ENCODE measurements at places on chromosomes 2 and 18.

- no peak for DNase-seq
Measured at GRCh38 chr2:8455236-8456150, 226.4 kb upstream of the ID2 start.

DNA sequence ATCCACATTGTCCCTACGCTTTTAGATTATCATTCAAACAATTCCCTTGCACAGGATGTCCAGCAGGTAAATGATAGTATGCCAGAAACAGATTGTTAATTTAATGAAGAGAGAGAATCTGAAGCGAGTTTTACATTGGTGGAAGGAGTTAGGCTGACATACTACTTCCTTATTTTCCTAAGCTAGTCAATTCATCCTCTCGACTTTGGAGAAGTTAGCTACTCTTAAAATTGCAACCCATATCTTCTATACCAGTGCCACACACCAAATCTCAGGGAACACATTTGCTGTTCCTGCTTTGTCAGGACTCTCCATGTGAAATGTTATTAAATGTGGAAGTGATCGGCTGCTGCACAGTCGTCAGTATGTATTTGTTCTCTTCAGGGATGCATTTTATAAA lies 249.2 kb downstream of the NAPG start:
- DNase-seq = no peak

GRCh38 chr2:108145557-108146326 lies 94.0 kb upstream of the SULT1C3 start:
- no peak for DNase-seq

GRCh38 chr2:126467367-126468054 lies 188.4 kb upstream of the GYPC start:
- no peak for DNase-seq

- no peak for DNase-seq
Measured at GRCh38 chr2:33521791-33522281, 45.4 kb downstream of the RASGRP3 start.

GRCh38 chr18:39348757-39349156 lies 1783.2 kb upstream of the CELF4 start:
- DNase-seq = no peak

DNA sequence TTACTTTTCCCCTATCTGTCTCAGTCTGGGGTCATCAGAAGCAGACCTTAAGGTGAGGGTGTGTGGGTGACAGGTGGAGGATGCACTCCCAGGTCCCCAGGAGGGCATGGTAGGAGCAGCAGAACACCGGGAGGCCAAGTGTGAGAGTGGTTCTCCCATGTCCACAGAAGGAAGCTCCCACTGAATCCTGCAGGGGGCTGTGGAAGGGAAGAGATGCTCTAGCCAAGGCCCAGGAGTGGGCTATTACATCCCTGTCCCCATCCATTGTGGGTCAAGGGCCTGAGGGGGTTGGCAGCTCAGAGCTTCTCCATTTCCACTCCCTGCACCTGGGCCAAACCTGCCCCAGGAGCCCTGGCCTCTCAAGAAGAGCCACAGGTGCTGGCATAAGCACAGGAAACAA lies 86.4 kb upstream of the KCNE4 start:
- DNase-seq = no peak

- DNase-seq = no peak
Measured at GRCh38 chr18:22286585-22286984, 117.2 kb downstream of the GATA6 start.

- no peak for DNase-seq
Measured at GRCh38 chr2:216059233-216059834, 22.3 kb downstream of the PECR start.

DNA sequence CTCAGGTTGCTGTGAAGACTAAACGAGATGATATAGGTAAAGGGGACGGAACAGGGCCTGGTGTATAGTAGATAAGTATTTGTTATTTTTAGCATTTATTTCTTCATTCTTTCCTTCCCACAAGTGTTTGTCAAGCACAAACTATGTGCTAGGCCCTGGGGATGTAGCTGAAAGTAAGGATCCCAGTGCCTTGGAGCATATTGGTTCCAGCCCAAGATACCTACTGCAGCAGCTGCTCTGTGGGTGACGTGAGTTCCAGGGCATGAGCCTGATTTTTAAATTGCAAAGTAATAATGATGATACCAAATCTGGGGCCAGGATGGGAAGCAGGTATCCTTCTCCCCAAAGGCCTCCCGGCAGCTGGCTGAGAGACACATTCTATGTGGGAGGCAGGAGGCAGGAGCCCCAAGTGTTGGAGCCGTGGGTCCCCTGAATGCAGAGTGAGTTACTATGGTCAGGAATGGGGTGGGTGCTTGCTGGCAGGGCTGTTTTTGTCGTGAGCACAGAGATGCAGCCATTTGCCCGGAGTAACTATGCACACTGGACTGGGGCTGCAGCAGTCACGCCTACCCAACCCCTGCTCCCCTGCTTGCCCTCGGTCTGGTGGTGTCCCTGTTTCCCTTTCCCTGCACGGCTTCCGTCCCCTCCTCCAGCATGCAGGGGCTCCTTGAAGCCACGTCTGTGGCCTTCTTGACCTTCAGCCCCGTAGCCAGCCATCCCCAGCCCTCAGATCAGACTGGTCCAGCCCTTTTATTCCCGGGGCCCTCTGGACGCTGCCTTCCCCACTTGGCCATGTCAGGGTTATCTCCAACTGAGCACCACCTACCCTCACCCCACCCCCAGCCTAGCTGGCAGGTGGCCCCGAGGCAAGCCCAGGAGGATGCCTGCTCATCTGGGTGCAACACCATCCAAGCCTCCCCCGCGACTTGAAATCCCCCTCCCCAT lies 52.4 kb downstream of the INHBB start:
- no peak for DNase-seq

GRCh38 chr2:160428405-160428763 lies 65.2 kb downstream of the RBMS1 start:
- no peak for DNase-seq

DNA sequence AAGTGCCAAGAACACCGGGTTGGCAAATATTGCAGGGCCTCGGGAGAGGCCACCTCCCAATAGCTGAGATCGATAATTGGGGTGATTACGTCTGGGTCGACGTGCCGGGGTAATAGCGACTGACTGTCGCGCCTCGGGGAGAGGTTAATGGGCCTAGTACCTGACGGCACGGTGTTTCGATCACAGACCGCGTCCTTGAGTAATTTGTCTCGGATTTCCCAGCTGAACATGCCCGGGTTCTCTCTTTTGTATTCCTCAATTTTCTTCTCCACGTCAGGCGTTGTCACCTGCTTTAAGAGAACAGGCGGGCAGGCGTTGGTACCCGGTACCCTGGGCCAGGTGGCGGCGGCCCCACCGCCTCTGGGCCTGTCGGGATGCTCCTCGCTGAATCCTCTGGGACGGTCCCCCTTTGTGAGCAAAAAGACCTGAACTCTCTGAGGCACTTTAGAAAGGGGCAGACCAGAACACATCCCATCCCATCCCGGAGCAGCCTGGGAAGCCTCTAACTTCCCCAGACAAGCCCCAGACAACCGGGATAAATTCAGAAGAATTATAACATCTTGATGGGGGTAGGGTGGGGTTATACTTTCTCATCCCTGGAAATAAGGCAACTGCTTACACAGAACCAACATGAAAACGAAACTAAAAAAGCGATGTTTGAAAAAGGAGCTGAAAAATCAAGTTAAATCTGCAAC lies 3.3 kb downstream of the PAX3 start:
- DNase-seq = no peak

DNA sequence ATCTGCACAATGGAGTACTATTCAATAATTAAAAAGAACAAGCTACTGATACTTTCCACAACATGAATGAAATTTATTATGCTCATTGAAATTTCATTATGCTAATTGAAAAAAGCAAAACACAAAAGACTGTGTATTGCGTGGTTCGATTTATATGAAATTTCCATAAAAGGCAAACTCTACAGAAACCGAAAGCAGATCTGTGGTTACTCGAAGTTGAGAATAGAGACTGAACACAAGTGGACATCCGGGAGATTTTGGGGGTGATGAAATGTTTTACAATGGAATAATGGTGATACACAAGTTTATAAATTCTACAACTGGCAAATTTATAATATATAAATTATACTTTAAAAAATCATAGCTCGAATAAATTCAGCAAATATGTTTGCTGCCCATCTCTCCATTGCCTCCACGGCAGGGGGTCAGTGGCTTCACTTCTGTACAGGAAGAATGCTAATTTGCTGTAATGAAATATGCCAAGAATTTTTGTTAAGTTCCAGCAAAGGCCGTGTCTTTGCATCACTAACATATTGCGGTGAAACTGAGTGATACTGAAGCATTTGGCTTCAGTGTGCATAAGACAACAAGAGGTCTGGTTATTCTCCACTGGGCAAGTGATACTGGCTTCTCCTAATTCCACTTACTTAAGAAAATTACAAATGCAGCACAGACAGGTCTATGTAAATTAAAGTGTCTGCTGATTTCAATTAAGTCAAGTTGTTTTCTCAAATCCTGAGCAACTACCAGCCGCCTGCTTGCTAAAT lies 96.7 kb downstream of the TMEM163 start:
- DNase-seq = no peak

- no peak for DNase-seq
Measured at GRCh38 chr2:206716623-206717022, 1.6 kb downstream of the DYTN start.

DNA sequence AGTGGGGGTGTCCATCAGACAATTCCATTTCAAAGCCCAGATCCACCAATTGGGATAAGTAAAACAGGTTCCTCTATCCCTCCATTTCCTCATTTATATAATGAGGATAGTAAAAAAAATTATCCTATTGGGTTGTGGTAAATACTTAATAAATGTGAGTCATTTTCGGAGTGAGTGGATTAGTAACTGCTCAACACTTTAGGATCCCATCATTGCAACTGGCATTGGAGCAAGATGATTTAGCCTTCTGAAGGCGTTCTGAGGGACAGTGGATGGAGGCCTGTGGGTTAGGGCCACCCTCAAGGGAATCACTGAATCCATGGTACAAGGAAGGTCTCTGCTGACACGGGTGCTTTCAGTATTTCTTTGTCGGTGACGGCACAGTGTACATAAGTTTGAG lies 108.6 kb upstream of the FZD7 start:
- DNase-seq = no peak

DNA sequence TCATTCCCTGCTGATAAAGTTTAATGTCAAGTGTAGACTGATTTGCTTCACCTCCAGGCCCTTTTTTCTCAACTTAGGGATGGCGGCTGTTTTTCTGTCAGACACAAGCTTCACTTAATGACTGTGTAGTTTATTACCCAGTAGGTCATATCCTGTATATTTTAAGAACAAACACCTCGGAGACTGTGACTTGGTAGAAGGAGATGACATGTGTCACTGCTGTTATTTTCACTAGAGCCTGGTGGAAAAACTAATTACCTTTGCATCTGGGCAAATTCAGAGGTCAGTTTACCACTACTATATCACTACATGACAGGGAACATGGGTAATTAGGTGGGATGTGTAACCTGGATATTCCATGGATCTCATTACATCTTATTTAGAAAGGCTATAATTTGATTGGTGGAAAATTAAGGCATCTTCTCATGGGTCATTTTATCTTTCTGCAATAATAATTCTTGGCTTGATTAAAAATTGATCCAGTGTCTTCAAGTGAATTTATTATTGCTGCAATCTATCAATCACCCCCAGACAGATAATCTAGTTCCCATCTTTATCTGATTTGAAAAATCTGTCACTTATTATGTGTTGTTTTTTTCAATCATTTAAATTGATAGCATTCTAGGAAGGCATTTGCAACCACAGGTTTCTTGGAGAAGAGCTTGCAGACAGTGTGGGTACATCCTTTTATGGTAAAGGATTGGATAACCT lies 353.8 kb upstream of the SPRED2 start:
- no peak for DNase-seq

DNA sequence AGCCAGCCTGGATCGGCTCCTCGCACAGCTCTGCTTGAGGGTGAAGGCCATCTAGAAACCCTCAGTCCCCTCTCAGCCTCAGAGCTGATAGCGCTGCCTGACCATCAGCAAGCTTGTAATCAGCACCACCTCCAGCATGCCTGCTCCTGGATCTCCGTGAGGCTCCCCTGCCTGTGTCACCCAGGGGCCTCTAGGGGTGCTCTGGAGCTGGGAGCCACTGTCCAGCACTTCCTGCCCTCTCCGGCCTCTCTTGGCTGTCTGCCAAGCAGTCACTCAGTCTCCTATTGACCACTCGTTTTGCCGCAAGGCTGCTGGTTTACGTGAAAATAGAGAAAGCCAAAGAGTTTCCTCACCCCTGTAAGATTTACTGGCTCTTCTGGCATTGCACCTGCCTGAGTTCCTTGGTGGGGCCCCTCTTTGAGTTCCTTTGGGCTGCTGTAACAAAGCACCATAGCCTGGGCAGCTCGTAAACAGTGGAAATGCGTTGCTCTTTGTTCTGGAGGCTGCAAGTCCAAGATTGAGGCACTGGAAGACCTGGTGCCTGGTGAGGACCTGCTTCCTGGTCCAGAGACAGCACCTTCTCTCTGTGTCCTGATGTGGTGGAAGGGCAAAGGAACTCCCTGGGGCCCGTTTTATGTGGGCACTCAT lies 17.9 kb downstream of the CAPN10 start:
- DNase-seq = peak; percentile 71

GRCh38 chr2:191522478-191523120 lies 155.3 kb upstream of the NABP1 start:
- DNase-seq = no peak

DNA sequence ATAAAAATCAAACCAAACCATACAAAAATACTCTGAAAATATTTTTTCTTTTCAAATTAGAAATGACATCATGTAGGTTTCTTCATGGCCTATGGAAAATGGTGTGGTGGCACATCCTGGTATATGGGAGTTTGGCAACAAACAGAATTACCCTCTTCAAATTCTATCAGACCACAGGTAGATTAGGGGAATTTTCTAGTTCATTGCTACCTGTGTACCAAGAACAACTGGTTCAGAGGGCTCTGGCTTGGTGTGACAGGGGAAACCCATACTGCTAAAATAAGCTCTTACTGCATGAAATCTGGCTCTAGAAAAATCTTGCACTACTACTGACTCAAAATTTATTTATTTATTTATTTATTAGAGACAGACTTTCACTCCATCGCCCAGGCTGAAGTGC lies 63.4 kb upstream of the PELI1 start:
- no peak for DNase-seq

- DNase-seq = no peak
Measured at GRCh38 chr2:130790804-130791616, 35.7 kb downstream of the AMER3 start.

DNA sequence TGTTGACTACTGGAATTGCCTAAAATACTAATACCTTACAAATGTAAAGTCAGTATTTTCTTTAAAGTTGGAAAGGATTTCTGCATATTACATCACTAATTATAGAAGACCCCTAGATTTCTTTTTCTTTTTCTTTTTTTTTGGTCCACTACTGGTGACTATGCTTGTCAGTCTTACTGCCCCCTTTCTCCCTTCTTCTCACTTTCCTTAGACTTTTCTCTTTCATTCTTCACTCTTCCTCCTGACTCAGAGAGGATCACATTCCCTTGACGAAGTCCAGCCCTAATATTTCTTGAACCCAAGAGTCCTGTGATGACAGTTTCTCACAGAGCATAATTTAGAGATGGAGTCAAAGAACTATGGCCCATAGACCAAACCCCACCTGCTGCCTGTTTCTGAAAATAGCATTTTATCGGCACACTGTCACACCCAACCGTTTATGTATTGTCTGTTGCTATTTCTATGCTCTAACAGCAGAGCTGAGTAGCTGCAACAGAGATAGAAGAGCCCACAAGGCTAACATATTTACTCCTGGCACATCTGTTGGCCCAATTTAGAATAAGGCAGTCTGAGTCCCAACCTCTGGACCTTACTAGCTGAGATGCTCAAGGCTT lies 40.6 kb upstream of the RIOK3 start:
- DNase-seq = no peak
